Astrocyte of the cerebellum (primary cell): ENCODE measurements at places on chromosomes 1 and 21.
A peak's percentile ranks its signal among the peaks of the same experiment; 100 is the strongest.

- DNase-seq, result no peak
These were observed 115.1 kb upstream of the JUN start for GRCh38 chr1:58898739-58899586.

- DNase-seq, result no peak
These were observed 5.2 kb downstream of the ADPRS start for GRCh38 chr1:36093929-36094328.

DNA sequence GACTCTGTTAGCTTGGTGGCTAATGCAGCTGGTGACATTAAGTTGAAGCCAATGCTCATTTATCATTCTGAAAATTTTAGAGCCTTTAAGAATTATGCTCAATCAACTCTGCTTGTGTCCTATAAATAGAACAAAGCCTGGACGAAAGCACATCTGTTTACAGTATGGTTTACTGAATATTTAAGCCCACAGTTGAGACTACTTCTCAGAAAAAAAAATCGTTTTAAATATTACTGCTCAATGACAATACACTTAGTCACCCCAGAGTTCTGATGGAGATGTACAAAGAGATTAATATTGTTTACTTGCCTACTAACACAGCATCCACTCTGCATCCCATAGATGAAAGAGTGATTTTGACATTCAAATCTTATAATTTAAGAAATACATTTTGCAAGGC is 79.6 kb downstream of the NEGR1 start:
- DNase-seq, result no peak

DNA sequence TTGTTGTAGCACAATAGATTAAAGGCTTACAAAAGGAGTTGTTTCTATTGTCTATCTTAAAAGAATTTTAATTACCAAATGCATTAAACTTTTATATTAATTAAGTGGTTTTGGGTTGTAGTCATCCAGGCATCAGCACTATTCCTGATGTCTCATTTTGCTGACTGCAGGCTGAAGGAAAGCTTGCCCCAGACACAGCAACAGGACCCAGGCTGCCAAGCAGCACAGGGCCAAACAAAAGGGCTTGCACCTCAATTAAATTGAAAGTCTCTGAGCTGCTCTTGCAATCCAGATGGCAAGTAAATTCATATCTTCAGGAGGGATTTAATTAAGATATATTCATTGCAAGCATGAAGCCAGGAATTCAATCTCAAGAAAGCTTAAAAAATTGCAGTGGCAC is 80.7 kb upstream of the CHODL start:
- DNase-seq, result no peak

DNA sequence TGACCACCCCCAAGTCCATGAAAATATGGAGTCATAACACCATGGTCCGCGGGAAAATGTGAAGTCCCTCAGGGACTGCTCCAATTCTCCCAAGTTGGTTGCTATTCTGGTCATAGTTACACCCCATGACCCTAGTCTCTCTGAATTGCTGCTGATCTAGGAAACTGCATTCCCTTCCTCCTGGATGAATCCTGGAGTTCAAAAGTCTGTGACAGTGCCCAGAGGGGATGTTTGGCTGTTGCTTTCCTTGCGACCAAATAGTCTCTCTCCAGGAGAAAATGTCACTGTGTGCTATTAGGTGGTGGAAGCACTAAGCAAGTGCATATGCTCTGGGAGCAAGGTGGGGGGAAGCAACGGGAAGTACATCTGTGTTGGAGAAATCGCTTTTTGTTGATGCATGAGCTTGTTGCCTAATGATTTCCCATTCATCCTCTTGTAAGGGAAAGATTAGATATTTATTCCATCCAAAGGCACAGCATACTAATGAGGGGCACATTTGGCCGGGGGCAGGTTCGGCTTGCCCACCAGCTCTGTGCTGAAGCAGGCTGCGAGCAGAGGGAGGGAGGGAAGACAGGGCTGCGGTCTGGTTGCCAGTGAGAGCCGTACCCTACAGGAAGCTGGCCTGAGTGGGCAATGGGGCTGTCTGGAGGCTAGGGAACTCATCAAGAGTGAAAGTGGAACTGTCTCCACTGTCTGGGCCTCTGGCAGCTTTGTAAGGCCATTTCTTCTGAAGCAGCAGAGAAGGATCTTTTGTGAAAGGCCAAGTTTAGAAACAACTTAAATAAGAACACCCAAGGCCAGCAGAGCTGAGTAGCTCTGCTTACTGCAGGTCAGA is 27.2 kb downstream of the SYT6 start:
- DNase-seq, result no peak

- no peak for DNase-seq
These were observed 101.4 kb upstream of the C1orf174 start for GRCh38 chr1:4001461-4001860.

DNA sequence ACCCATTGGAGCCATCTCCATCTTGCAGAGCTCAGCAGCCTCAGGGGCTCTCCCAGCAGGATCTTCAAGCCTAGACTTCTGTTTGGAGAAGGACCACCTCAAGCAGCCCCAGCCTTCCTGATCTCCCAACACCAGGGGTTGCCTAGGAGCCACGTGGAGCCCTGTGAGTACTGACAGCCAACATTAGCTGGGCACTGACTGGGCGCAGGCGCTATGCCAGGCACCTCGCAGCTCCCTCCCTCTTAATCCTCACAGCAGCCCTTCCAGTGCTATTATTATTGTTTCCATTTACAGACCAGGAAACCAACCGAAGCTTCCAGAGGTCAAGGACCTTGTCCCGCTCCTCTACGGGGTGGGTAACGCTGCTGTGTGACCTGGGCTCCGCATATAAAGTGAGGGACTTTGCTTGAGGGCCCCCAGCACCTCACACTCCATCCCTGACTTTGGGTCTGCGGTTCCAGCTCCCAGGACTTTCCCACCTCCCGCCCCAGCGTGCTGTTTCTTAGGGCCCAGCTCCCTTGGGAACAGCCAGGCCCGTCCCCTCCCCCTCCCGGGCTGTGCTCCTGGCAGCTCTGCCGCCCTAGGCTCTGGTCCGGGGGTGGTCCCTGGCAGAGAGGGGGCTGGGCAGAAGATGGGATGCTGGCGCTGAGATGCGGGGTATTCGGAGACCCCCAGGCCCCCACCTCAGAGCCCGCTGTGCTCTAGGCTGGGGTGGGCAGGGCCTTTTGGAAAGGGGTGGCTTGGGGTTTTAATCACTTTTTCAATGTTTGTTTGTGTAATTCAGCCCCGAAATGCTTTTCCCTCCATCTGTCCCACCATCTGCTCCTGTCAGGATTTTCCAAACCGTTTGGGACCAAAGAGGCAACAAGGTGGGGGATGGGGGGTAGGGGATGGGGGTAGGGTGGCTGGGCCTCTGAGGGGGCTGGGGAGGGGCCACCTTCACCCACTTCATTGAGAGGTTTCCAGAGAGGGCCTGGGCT is 4.1 kb upstream of the HPCA start:
- DNase-seq, result no peak

GRCh38 chr21:15221799-15222386 is 157.1 kb upstream of the NRIP1 start:
- DNase-seq, result no peak

GRCh38 chr1:93235261-93235660 is 54.7 kb downstream of the CCDC18 start:
- DNase-seq, result no peak

DNA sequence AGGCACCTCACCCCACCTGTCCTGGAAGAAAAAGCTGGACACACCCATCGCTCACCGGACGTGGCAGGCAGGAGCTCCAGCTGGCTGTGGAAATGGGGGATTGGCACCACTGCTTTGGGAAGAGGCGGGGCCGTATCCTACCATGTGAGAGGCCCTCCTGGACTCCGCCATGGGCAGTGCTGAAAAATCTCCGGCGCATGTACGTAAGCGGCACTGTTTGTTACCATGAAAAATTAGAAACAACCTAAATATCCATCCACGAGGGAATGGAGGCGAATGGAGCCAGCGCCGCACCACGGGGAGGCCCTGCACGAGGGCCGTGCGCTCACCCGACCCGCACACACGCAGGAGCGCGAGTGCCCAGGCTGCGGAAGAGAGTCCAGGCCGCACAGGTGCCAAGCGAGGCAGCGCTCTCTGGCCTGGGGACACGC is 3.1 kb downstream of the KRTAP10-8 start:
- no peak for DNase-seq

DNA sequence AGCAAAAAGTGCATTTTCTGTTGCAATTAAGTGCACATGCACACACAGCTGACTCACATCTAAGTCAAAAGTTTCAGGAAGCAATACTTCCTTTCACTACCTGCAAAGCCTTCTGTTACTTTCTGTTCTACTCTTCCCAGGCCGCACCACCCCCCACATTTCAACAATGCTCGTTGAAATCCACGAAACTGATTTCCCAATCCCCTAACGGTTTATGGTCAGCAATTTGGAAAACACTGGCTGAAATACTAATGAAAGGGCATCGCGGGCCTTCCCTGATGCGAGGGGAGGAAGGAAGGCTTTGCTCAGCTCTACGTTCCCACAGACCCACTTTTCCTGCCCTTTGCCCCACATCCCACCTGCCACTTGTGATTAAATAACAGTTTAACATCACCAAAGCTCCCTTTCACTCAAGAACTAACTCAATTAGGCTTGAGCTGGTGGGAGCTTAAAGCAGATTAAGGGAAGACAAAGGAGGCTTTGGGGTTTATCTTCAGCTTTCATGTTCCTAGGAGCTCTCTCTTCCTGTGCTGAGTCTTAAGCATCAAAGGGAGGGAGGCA is 243.2 kb upstream of the RAB4A start:
- no peak for DNase-seq

DNA sequence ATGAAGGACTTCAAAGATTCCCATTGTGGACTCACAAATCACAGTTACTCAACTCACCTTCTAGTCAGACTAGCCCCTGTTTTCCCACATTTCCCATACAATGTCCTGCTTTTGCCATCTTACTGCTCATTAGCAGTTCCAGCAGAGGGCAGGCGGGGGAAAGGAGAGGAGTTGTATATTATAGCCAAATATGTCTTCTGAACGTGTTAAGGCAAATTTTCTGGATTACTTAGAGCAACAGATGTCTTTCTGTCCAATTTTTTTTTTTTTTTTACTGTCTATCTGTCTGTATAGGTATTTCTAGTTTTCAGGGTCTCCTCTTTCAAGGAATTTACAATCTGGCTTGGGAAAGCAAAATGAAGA is 29.9 kb upstream of the DDAH1 start:
- no peak for DNase-seq

GRCh38 chr1:30615816-30616590 is 107.4 kb downstream of the MATN1 start:
- DNase-seq, result no peak

GRCh38 chr1:106814418-106814817 is 242.1 kb upstream of the PRMT6 start:
- no peak for DNase-seq

DNA sequence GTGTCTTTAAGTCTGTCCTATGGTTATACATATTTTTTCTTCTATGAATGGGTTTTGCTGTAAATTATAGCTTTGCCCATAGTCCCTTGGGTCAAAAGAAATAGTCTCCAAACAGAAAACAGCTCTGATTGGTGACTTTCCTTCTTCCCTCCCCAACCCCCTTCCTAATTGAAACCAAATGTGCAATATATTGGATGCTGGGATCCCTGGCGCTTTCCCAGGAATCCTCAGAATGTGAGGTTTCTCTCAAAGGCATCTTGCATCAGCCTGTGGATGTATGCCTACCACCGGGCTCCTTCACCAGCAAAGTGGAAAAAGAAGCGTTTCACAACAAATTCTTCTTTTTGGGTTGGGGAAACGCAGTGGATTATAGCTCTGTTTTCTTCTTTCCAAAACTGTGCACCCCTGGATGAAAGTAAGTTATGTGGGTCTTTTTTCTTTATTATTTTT is at the start of gene DDR2:
Gene DDR2, plus strand, starts transcription at position 248 of the 450 bp plus-strand sequence. CDS start 86,600 bp downstream, outside the sequence.
- peak; percentile 92 for DNase-seq

DNA sequence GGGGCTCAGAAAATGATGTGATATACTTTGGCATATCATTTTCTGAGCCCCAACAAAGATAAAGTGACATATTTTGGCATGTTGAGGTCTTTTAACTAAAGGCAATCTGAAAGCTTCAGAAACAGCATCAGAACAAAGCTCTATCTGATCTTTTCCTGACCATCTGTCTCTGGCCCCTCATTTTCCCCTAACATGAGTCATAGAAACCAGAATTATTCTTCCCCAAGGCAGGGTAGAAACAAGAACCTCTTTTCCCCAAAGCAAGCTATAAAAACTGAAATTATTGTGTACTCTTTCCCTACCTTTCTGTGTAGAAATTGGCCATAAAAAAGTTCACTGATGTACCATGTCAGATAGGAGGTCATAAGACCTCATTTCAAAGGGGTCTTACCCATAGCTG is 48.7 kb upstream of the PLA2G4A start:
- no peak for DNase-seq

DNA sequence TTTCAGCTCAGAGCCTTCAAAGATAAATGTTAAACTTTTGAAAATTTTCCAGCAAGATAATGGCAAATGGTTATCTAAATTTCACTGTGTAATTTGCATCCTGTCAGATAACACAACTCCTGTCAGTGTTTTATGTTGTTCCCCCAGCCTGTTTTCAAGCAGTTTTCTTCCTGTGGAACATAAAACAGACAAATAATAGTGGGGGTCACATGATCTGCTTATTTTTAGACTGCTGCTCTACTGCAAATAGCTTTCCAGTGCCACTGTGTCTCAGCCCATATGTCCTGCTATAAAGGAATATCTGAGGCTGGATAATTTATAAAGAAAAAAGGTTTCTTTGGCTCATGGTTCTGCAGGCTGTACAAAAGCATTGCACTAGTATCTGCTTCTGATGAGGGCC is 32.2 kb downstream of the FMO3 start:
- no peak for DNase-seq

GRCh38 chr1:204945565-204945977 is 74.9 kb downstream of the NFASC start:
- DNase-seq, result no peak

DNA sequence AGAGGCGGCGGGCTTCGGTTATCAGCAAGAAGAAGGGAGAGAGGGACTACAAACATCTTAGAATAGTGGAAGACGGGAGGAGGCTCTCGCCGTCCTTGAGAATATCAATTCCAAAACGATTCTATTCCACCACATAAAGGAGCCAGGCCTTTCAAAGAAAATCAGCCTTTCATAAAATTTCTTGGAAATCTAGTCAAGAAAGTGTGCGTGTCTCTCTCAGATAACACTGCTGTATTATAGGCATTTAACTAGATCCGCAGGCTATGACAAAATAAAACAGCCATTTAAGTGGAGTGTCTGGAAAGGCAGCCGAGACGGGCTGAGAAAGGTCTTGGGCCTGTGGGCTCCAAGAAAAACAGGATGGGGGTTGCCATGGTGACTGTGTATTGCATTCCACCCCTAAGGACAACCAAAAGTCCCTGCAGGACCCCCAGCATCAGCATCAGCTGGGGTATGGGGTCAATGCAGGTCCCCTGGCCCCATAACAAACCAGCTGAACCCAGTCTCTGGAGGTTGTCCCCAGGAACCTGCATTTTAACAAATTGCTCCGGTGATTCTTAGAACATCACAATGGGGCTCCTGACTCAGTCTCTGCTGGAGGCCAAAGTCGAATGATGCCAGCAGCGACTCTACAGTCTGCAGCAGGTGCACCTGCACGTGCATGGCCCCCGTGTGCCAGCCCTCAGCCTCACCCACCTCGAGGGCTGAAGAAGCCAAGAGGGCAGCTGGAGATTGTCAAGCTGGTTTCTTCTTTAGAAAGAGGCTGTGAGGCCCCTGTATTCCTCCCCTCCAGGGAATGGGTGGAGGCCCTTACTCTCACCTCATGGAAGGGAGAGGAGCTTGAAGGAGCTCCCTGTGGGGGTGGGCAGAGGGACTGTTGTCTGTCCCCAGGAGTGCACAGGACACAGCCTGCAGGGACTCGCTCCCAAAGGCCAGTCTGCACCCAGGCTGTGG is 287.4 kb downstream of the NPHP4 start:
- DNase-seq, result no peak
